ENCODE measurements at places on chromosomes 2 and 18. TPM values are rescaled to one million over a fixed set of nuclear protein-coding genes. Genes with fewer than 3 reads are reported as not detected.

CCDC74B gene
- 10.3 TPM for total RNA-seq

SGPP2 gene
- total RNA-seq: 24.8 TPM

NCKAP1 gene
- 135 TPM for total RNA-seq

KIF1A gene
- total RNA-seq: 6.1 TPM

GALNT5 gene
- total RNA-seq: 3.2 TPM

STRADB gene
- 9.6 TPM for total RNA-seq
